ENCODE measurements at places on chromosomes 12 and 14.

DNA sequence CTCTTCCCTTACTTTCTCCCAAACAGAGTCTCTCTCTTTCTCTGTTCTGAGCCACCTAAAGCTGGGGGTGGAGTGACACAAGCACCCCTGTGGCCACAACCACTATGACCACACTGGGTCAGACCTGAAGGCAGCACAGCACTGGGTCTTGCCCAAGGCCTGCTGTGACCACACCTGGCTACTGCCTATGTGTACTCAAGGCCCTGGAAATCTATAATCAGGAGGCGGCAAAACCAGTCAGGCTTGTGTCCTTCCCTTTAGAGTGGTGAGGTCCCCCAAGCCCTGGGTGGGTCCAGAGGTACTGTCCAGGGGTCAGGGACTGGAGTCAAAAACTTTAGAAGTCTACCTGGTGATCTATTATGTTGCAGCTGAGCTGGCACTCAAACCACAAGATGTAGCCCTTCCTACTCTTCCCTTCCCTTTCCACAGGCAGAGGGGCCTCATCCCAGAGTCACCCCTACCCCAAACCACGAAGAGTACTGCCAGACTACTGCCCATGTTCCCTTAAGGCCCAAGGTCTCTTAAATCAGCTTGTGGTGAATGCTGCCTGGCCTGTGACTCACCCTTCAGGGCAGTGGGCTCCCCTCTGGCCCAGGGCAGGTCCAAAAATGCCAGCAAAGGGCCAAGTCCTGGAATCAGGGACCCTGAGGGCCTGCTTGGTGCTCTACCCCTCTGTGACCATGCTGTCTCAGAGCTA, 179.8 kb upstream of the DYRK2 start:
- DNase-seq: no peak

DNA sequence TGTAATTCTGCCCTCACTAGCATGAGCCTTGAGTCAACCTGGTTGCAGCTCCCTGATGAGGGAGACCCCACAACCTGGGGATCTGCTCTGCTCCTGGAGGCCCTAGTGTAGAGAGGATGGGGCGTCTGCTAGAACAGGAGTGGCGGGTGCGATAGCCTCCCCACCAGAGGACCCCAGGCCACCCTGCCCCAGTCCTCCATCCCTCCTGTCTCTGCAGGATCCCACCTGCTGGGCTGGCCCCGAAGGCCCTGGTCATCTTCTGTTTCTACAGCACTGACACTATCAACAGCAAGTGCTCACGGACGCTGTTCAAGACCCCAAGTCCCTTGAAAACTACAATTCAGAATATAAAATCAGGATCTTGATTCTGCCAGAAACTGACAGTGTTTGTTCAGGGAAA, 15.2 kb downstream of the ANHX start:
- DNase-seq: no peak

DNA sequence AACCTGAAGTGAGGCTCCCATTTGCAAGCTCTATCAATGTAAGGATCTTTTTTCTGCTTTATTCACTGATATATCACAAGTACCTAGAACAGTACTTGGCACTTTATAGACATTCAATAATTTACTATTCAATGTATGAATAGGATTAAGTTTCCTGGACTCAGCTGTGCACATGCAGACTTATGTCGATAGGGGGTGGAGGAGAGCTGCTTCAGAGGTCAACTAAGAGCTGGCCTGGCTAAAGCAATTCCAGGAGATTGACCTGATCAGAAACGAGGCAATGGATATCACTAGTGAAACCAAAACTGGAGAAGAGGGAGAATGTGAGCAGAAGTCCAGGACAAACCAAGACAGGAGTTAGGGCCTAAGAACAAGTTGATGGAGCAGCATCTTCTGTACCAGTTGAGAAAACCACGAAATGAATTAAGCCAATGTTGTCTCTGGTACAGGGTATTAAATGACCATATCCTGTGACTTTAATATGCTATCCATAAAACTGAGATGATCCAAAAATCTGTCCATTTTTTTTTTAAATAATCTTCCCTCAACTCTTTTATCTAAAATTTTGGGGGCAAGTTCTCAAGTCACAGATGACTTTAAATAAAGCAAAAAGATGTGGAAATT, 169.2 kb downstream of the PIK3C2G start:
- no peak for DNase-seq

DNA sequence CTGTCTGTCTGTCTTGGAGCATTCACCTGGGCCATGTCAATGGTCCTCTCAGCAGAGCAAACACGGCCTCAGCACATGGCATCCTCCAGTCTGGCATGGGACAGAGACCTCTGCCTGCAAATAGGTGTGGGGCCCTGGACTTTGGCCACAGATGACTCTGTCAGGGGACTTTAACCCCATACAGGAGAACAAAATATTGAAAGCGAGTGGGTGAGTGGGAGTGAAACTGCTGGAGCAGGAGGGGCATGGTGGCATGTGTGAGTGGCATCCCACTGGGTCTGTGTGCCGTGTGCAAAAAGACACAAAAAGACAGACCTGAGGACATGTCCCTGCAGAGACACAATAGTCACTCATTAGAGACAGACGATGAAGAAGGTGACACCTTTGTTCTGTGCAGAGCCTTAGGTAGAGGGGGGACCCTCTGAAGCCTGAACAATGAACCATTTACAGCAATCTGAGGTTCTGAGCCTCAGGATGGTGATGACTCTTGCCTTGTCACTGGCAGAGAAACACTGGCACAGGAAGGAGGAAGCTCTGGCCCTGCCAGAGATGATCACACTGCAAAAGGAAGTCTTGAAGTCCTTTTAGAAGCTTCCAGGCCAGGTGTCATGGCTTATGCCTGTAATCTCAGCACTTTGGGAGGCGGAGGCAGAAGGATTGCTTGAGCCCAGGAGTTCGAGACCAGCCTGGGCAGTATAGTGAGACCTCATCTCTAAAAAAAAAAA, 7.5 kb downstream of the LAG3 start:
- no peak for DNase-seq

GRCh38 chr12:54356951-54357356, 7.3 kb downstream of the GPR84 start:
- no peak for DNase-seq

- no peak for DNase-seq
Measured at GRCh38 chr14:74875204-74875603, 741 bp downstream of the PROX2 start.

GRCh38 chr14:87898301-87898700, 94.7 kb downstream of the GALC start:
- DNase-seq: no peak

- no peak for DNase-seq
Measured at GRCh38 chr12:26627335-26627734, 205.7 kb downstream of the ITPR2 start.

DNA sequence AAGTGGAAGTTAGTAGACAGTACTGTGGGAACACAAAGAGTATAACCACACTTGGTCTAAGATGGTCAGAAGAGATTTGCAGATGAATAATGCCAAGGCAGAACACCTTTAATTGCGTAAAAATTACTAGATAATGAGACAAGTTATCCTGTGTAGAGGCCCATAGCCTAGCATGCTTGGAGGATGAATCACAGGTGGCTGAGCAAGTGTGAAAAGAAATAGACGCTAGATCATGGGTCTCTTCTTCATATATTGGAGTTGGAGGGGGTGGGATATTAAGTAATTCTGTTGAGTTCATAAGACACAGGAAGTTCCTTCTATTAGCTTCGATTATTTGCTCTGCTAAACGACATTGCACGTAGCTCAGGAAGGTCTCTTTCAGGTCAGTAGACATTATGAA, 454.3 kb upstream of the LMO3 start:
- DNase-seq: no peak

- DNase-seq: no peak
Measured at GRCh38 chr14:35299708-35300107, 7.5 kb downstream of the PSMA6 start.

- DNase-seq: peak; percentile 66
Measured at GRCh38 chr12:62581288-62582064, 114.8 kb downstream of the MON2 start.

DNA sequence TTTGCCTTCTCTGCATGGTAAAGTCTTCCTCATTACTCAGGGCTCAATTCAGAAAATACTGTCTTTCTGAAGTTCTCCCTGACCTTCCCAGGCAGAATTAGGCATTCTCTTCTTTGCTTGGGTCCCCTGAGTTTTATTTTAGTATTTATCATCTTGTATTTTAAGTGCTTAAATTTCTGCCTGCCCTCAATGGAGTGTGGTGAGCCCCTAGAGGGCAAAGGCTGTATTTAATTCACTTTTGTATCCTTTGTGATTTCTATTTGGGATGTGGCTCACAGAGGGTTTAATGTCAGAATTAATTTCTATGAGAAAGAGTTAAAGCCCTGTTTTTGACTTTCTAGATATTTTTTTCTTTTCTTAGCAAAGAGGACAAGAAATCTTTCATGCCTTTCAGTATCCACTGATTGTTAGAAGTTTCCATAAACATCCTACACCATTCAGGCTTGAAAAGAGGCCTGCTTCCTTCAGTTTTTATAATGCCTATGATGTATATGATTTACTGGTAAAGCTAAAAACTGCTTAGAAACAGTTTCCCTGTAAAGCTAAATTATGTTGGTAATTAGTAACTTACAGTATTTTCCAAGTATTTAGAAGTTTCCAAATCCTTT, 55.6 kb upstream of the PTPRB start:
- no peak for DNase-seq

DNA sequence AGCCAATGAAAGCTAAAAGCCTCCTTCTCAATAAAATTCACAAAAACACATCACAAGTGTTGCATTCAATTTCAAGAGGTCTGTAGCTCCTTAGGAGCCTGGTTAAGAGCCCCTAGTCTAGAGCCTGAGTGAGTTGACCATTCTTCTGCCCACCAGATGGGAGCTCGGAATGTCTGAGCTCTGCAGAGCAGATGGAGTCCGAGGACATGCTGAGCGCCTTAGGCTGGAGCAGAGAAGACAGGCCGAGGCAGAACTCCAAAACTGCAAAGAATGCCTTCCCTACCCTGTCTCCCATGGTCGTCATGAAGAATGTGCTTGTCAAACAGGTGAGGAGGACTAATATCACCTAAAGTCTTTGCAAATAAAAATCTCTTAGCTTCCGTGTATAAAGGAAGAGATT, 11.6 kb downstream of the CIPC start:
- DNase-seq: no peak

DNA sequence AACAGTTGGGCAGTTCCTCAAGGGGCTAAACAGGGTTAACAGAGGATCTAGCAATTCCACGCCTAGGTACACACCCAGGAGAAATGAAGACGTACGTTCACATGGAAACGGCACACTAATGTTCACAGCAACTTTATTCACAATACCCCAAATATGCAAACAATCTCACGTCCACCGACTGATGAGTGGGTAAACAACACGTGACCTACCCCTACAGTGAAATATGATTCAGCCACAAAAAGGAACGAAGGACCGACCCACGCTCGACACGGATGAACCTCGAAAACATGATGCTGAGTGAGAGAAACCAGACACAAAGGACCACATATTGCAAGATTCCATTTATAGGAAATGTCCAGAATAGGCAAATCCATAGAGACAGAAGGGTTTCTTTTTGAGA, 112.7 kb downstream of the NCOR2 start:
- no peak for DNase-seq

- peak; percentile 25 for DNase-seq
Measured at GRCh38 chr12:30047516-30048254, 263.9 kb upstream of the TMTC1 start.

DNA sequence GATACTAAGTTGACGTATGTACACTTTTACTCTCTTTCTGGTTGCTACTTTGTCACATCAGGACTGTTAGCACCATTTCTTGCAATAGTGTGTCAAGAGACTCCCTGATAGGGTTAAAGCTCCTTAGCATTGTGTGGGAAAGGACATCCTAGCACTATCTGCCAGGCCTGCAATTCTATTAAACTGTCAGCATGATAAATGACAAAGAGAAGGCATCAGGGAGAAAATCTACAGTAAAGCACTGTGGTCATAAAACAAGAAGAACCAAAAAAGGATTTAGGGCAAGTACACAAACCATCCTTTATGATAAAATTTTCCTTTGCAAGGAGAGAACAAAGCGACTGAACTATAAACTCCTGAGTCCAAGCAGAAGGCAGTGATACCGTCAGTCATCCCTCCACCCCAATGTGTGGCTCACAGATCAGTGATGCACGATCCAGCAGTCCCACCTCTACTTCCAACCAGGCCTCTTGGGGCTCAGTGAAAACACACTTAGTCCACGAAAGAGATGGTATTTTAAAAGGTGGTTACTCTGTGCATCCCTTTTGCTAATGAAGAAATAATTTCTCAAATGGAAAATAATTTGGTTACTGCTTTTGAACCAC, 31.4 kb upstream of the SLC35F4 start:
- no peak for DNase-seq

- no peak for DNase-seq
Measured at GRCh38 chr12:109718390-109718789, 4.8 kb downstream of the FAM222A start.

- DNase-seq: no peak
Measured at GRCh38 chr14:50398189-50398580, 1.5 kb upstream of the CDKL1 start.

- no peak for DNase-seq
Measured at GRCh38 chr12:269191-269590, 6.6 kb upstream of the SLC6A13 start.

DNA sequence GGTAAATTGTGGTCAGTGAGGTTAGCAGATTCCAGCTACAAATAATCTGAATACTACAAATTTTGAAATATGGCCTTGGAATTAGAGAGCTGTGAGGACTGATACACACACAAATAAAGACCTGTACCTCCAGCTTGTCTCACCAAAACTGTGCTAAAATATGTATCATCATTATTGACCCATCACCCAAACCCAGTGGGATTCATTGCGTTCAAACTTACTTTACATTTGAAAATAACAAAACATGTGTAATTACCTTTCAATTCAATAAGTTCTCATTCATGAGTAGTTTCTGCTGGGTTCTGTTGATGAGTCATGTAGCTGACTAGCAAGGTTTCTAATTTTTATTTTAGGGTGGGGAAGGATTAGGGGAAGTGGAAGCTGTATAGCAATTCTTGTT, 170.9 kb downstream of the MSRB3 start:
- DNase-seq: no peak

DNA sequence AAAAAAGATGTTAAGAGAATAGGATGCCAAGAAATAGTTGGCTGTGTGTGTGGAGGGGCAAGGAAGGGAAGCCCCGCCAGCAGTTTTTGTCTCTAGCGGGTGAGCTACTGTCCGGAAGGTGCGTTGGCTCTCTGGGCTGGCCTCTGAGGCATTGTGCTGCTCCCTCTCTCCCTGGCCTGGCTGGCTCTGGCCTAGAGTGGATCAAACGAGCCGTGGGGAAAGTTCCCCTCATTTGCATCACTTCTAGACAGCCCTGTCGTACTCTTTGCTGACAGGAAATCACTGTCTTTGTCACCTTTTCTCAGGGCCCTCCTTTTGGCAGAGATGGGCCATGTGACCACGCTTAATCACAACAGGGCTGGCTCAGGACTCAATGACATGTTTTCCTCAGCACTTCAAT, 236.1 kb upstream of the NPAS3 start:
- DNase-seq: no peak

- no peak for DNase-seq
Measured at GRCh38 chr14:54606178-54606577, 39.2 kb downstream of the SAMD4A start.

GRCh38 chr14:84686550-84686949, 843.4 kb upstream of the FLRT2 start:
- no peak for DNase-seq

- no peak for DNase-seq
Measured at GRCh38 chr12:131692431-131692830, 18.5 kb upstream of the SFSWAP start.

GRCh38 chr12:22313963-22314330, 20.6 kb downstream of the ST8SIA1 start:
- DNase-seq: no peak
